ENCODE measurements at places on chromosomes 5 and 9.

- no peak for DNase-seq
Observed at GRCh38 chr5:142132916-142133315, 24.3 kb downstream of the NDFIP1 start.

- peak; percentile 26 for DNase-seq
Observed at GRCh38 chr5:41925555-41925951, 472 bp downstream of the FBXO4 start.

DNA sequence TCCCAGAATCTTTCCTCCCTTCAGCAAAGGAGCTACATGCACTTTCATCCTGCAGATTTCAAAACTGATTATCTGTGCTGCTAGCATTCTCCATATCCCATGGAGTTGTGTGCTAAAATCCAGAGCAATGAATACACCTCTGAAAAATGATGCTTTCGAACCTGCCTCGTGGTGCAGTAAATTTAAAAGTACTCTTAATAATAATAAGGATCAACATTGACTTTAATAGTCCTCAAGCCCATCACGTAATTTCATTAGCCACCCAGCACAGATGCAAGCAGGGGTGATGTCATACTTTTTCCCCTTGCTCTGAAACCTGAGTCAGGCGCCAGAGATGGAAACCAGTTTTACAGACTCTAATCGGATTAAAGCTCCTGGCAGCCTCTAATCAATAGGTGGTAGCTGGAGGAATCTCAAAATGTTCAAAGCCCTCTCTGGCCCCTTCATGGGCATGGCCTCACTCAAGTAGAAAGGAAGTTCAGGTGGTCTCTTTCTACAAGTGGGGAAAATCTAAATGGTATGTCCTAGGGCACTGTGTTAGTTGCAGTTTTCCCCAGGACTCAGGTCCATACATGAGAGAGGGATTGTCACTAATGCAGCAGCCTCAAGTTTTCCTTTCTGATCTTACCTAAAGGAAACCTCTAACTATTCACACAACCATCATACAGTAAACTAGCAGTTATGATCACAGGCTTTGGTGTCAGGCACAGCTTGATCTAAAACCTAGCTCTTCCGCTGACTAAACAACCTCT is 221.6 kb upstream of the SLC30A5 start:
- DNase-seq, result no peak

- no peak for DNase-seq
Observed at GRCh38 chr9:78893774-78894401, 597.0 kb downstream of the PSAT1 start.
